ENCODE measurements at places on chromosomes 12 and 14.

DNA sequence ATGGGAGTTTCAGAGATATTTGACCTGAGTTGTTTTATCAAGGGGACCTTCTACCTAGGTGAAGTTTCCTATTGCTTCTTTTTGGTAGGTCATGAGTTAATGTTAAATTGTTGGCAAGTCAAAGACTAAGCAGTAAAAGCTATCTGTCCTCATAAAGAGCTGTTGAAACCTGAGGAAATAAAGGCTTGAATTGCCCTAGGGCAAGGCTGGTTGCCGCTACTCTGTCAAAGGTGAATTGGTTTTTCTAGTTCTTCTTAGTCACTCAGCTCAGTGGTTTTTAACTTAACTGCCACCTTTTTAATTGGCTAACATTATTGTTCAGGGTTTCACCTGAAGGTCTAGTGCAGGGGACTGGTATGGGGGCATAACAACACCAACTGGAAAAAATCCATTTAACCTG, 441.6 kb upstream of the FBXO33 start:
- no peak for DNase-seq

DNA sequence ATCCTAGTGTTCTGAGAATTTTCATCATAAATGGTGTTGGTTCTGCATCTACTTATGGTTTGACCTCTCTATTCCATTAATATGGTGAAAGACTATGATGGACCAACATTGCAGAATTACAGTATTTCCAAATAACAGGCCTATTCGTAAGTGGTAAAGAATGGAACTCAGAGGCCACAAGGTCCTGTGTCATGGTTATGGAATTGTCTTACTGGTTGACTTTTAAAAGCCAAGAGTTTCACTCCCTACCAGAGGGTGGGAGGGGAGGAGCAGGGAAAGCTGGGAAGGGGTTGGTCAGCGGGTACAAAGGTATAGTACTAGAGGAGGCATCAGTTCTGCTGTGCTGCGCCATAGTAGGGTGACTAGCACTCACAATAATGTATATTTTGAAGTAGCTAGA, 153.4 kb downstream of the TMEM132D start:
- no peak for DNase-seq

- no peak for DNase-seq
Observed at GRCh38 chr12:51730745-51731144, 117.8 kb downstream of the FIGNL2 start.

- no peak for DNase-seq
Observed at GRCh38 chr14:36067428-36068187, 108.9 kb downstream of the PTCSC3 start.

- DNase-seq = no peak
Observed at GRCh38 chr12:111482462-111482861, 76.7 kb downstream of the SH2B3 start.

- no peak for DNase-seq
Observed at GRCh38 chr14:91140672-91141071, 26.8 kb downstream of the DGLUCY start.

GRCh38 chr14:85317491-85318021, 212.4 kb upstream of the FLRT2 start:
- no peak for DNase-seq

DNA sequence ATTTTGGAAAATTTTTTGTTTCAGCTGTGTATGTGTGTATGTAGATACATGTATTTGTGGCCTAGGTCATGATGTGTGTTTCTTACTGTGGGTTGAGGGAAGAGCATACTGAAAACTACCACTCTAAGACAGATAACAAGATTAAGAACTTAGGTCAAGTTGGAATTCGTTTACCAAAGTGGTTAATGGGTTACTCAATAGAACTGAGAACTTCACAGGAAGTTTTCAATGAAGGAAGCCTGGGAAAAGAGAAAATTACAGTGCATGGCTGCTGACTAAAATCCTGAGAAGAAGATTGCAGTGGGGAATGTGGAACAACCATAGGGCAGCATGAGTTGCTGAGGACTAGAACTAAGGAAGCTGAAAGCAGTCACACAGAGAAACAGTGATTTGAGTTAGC, 21.4 kb upstream of the FOXG1 start:
- no peak for DNase-seq

- no peak for DNase-seq
Observed at GRCh38 chr12:51307655-51308593, 16.1 kb downstream of the BIN2 start.

DNA sequence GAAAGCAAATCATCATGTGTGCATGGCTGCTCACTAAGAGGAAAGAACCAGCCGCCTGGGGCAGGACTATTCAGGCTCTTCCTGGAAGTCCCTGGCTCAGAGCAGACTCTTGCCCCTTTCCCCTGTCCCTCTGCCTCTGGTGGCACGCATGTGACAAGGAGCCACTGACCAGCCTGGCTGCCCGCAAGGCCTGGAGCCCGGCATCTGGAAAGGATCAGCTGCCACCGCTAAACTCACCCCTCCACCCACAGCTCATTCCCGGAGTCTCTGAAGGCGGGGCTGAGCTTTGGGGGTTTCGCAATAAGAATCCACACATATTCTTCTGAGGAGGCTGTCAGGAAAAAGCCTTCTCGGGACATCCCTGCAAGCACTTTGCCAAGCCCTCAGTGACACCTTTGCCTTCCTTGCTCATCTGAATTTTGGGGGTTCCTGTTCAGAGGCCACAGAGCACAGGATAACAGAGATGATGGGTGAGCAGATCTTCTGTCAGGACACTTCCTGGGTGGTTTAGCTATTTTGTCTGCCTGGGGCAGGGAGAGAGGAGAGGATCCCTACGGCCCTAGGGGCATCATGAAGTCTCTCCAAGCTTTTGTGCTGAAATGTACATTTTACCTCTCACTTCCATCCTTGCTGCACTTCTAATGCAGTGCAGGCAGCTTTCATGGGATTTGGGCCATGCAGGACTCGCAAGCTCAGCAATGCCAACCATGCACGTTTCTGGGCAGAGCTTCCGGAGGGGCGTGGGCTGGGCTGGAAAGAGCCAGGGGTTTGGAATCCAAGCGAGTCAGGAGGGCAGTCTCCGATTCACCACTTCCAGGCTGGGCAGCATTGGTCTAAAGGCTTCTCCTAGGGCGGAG, 124.8 kb upstream of the MAP1LC3B2 start:
- no peak for DNase-seq

GRCh38 chr12:75585330-75585729, 73.9 kb upstream of the KRR1 start:
- DNase-seq = no peak

- DNase-seq = no peak
Observed at GRCh38 chr14:52051871-52052270, 17.0 kb downstream of the NID2 start.

GRCh38 chr14:50334211-50334610, 22.1 kb downstream of the DMAC2L start:
- DNase-seq = no peak

- no peak for DNase-seq
Observed at GRCh38 chr12:123513805-123514204, 19.7 kb downstream of the RILPL1 start.

DNA sequence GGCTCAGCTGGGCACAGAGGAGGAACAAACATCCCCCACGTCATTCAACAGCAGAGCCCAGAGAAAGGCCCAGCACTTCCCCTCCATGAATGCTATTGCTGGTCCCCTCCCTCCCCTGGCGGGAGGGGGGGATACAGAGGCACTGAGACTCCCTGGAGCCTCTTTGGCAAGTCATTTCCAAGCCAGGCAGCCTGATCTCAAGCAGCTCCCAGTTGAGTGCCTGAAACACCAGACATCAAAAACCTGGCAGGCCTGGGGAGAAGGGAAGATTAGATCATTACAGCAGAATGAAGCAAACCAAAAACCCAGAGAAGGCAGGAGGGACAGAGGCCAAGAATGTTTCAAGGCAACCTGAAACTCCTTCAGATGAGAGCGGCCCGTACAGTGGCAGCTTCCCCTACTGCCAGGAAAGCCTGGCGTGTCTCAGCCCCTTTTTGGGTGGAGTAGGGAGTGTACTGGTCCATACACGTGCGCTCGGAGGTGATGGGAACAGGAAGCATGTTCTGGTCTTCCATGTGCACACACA, 92.1 kb downstream of the LRRC74A start:
- no peak for DNase-seq

- DNase-seq = no peak
Observed at GRCh38 chr12:51470116-51470515, 45.5 kb downstream of the SLC4A8 start.

- no peak for DNase-seq
Observed at GRCh38 chr14:98932431-98933325, 339.3 kb downstream of the BCL11B start.

GRCh38 chr12:15268927-15269552, 47.8 kb upstream of the RERG start:
- DNase-seq = peak; percentile 23

DNA sequence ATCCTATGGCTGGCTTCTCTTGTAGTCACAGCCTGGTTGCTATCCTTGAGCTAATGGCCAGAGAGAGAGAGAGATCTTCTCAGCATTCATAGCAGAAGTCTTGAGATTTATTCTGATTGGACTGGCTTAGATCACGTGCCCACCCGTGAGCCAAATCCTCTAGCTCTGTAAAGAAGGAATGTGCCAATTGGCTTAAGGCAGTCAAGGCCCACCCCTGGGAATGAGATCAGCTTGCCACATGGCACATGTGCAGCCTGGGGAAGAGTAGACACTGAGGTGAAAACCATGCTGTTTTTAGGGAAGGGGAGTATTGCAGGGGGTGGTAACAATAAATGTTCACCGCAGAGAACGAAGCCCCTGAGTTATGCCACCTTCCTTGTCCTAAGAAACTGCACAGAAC, 36.3 kb downstream of the PLEKHG7 start:
- no peak for DNase-seq

DNA sequence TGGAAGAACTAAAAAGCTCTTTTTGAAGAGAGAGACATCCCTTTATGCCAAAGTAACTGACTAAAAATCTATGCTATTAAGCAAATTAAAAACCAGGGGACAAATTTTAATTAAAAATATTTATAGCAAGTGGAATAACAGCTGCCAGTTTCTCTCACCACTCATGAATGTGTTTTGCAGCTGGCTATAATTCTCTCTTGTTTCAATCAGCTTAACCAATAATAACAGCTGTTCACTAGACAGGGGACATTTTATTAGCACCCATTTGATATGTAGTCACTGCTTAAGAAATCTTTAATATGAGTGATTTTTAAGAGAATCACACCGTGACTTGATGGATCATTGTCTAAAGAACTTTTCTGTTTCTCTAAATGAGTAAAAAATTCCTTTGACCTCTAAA, 34.2 kb upstream of the KRR1 start:
- no peak for DNase-seq

GRCh38 chr14:73438993-73439392, 19.4 kb downstream of the NUMB start:
- DNase-seq = no peak

DNA sequence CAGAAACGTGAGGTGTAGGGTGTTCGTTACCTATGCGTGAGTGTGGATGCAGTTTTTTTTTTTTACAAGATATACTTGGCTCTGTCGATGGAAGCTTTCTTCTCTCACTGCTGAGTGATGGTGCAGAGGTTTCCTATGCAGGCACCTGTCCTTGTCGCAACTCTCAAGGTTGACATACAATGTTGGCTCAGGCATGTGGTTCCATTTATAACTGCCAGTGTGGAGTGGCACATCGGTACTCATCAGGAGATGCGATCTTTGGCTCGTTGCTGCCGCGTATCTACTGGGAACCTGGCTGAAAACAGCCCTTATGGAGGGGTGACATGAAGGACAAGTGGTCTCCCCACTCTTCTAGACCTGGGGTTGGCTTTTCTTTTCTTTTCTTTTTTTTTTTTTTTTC, 109.0 kb downstream of the ZNF664 start:
- DNase-seq = no peak

DNA sequence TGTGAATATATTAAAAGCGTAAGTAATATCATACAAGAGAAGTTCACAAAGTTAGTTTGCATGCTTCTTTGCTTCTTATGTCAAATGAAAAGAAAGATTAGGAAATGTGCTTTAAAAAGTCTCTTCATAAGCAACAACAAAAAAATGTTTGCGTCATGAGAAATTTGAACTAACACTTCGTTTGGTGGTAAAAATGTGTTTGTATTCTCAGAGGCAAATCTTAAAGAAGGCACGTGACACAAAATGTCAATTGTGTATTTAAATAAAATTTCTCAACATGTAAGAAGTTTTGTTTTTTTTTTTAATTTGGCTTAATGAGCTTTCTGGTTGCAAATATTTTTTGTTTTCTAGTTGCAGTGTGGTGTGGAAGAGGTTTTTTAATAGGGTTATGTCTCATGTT, 93.8 kb downstream of the TMTC2 start:
- DNase-seq = no peak

DNA sequence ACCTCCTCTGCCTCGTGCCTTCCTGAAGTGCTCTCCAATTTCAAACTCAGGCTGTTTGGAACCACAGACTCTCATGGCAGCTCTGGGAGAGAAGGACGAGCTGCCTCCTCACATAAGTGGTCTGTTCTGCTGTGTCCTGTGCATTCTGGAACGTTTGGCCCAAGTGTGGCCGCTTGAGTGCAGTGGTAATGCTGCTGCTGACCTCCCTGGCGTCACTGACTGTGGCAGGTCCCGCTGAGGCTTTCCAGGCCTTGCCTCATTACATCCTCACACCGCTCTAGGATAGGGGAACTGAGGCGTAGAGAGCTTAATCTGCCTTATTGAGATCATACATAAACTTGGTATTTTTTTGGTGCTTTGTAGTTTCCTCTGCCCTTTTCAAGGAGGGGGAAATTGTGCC, 14.2 kb downstream of the CCDC92 start:
- no peak for DNase-seq

GRCh38 chr12:65615118-65615517, 209.2 kb upstream of the HMGA2 start:
- no peak for DNase-seq

GRCh38 chr12:106170285-106170684, 31.5 kb upstream of the NUAK1 start:
- DNase-seq = no peak

DNA sequence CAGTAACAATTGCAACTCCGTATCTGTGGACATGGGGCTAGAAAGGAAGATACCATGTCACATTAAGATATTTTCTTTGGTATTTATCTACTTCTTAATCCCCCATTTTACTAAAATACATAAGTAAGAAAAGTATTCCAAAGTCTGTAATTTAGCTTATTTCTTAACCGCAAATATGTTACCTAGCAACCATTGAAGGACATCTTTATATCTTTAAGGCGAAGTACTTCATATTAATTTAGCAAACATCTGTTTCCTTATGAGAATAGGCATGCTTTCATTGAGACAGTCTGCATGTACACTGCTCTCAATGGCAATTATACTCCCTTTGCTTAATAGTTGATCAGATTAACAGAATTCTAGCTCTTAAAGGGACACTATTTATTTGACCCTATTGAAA, 88.8 kb downstream of the NAV3 start:
- DNase-seq = no peak

- no peak for DNase-seq
Observed at GRCh38 chr14:89955022-89955744, 544 bp upstream of the TDP1 start.

DNA sequence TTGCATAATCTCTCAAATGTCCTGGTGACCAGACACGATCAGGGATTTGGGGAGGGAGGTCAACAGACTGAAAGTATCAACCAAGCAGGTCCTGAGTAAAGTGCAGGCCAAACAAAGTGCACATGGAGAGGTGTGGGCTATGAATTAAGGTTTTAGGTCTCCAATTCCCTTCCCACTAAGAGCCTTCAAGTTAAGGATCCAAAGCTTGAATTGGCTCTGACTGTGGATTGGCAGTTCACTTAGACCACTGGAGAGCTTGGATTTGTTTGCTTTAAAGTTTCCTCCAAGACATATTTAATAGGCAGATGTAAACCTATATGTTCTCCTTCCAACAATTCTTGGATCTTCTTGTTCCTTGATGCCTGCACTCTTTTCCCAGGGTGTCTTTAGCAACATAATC, 129.6 kb upstream of the IGF1 start:
- DNase-seq = no peak
